MM.1S (cell line): ENCODE measurements at places on chromosomes 1 and 21.

GRCh38 chr1:223156343-223156742, 13.3 kb upstream of the TLR5 start:
- DNase-seq = no peak

DNA sequence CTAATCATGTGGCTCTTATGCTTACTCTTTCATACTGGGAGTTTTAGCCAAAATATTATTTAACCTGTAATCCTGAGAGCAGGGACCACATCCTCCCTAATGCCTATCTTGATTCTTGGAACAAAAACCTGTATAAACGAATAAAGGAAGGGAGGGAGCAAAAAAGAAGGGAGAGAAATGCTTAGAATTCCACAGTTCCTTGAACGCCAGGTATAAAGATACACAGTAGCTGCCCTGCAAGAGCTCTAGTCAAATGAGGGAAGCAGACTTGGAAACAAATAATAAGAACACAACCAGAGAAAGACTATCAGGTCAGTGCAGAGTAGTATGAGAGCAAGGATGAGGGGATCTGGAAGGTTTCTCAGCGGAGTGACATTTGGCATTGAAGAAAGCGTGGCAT, 116.3 kb downstream of the SLC30A10 start:
- DNase-seq = no peak

DNA sequence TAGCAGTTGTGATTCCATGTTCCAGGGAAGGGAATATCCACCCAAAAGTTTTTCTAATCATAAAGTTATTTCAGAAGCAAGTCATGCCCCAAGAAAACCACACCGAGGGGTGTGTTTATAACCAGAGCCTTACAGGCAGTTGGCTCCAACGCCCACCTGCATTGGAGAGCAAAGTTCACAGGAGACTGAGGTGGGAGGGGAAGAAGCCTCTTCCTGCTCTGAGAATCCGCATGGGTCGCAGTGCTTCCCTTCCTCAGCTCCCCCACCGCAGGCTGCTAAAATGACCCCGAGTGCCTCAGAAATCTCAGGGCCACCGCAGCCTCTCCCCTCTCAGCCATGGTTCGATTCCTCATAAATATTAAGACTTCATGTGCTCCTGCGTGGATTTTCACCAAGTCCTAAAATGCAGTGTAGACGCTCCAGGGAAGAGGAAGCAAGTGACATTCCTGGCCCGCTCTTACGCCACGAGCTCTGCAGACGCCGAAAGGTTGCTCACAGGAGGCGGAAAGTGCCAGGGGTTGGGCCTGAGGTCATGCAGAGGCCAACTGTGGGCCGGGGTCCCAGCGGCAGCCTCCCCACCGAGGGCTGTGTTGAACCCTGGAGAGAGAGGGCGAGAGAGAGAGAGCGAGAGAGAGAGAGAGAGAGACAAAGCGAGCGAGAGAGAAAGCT, 13.4 kb upstream of the SPSB1 start:
- DNase-seq = no peak

DNA sequence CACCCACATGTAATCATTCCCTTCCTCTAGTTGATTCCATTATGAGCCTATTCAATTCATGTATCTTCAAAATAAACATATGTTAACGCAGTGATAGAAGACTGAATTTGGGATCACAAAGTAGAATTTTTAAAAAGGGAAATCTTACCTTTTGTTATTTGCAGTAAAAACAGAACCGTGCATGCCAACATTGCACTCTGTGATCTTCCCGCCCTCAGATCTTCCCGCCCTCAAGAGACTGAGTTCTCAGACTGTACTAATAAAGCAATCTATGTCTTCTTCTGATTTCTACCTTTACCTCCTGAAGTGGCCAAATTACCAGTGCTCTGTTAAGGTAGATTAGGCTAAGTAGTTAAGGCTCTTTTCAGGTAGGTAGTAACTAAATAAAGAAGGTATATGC, 3.6 kb upstream of the SUCO start:
- DNase-seq = no peak

GRCh38 chr21:46069166-46069565, 28.7 kb upstream of the COL6A2 start:
- no peak for DNase-seq

GRCh38 chr1:215606036-215606435, 38.9 kb downstream of the KCTD3 start:
- no peak for DNase-seq

DNA sequence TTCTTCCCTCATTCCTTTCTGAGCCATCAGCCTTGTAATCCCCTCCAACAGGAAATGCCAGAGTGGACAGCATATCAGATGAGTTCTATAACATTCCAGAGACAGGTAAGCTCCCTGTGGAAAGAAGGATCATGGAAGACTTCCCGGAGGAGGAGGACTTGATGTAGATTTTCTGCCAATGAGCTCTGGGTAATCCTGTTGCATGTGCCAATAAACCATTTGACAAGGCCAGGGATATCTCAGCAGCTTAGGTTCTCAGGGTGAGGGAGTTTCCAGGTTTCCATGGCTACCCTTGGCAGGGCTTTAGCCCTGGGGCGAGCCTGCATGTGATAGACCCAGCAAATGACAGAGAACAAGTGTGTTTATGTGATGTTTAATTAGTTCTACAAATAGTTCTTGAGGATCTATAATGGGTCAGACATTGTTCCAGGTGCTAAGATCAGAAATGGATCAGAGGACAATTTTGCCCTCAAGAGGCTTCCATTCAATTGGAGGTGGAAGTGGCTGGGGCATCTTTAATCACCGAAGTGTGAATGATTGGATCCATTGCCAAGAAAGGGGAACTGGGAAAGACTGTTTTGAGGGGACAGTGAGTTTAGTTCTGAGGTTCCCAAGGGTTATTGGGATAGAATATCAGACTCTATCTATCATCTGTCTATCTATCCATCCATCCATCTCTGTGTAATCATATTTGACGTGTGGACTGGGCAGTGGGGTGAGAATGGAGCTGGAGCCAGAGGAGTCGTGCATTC, 6.9 kb downstream of the PLA2G5 start:
- DNase-seq = no peak

- no peak for DNase-seq
Observed at GRCh38 chr21:15057285-15057684, 7.5 kb downstream of the NRIP1 start.

- DNase-seq = no peak
Observed at GRCh38 chr1:209815490-209815889, 9.5 kb upstream of the IRF6 start.

GRCh38 chr1:33088119-33088906, 7.4 kb downstream of the AZIN2 start:
- DNase-seq = peak; percentile 15

- DNase-seq = no peak
Observed at GRCh38 chr1:59900640-59901039, 25.9 kb downstream of the CYP2J2 start.

- DNase-seq = no peak
Observed at GRCh38 chr1:38839363-38839762, 20.2 kb downstream of the RRAGC start.

GRCh38 chr1:64196074-64196870, 7.2 kb upstream of the UBE2U start:
- DNase-seq = no peak

- no peak for DNase-seq
Observed at GRCh38 chr1:95974586-95974985, 740.6 kb downstream of the RWDD3 start.

DNA sequence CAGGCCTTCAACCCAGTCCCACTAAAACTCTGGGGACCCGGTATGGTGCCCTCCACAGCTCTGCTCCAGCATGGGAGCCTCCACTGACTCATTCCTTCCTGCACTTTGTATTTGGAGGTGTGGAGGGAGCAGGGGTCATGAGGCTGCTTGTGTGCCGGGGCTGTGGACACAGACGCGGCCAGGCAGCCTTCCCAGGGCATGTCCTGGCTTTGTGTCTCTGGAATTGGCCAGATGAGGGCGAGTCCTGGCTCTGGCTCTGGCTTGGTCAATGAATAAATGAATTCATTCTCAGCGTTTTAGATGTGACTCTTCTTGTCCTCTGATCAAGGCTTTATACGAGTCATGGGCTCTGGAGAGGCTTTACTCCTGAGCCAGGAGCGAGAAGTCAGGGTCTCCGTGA, 19.1 kb downstream of the AJAP1 start:
- DNase-seq = no peak

- no peak for DNase-seq
Observed at GRCh38 chr1:227942021-227942715, 5.6 kb downstream of the WNT9A start.

- no peak for DNase-seq
Observed at GRCh38 chr21:38768471-38769063, 37.2 kb upstream of the ETS2 start.
